ENCODE measurements at places on chromosomes 5 and 9.

GRCh38 chr5:175734016-175734415 is 76.1 kb downstream of the HRH2 start:
- no peak for DNase-seq

DNA sequence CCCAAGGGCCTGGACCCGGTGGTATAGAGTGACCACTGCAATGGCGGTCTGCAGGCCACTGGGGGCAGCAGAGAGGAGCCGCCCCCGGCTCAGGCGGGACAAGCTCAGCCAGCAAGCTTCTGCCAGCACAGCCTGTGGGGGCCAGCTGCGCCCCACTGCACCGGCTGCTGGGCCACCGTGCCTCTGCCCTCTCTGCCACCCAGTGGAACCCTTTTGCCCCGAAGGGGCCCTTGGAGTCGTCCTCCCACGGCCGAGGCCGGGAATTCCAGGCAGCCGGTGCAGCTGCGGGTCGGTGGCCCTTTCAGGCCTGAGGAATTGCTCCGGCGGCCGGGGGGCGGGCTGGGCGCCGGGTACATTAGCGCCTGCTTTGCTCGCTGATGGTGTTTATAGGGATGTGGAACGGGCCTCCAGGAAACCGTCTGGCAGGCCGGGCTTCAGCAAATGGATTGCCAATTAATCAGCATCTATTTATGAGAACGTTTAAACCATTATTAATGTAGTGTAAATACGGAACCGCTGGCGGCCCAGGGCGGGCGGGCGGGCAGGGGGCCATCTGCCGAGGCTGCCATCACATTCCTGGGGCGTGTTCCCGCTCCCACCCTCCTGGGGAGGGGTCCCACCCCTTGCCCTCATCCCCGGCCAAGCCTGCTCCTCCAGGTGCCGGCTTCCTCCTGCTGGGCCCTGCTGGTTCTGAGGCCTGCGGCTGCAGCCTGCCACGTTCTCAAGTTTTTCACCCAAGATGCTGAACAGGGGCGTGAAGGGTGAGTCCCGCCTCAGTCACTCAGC is 127.4 kb downstream of the BARX1 start:
- DNase-seq, result peak; percentile 30

GRCh38 chr5:170599756-170600155 is 95.9 kb downstream of the KCNIP1 start:
- no peak for DNase-seq

DNA sequence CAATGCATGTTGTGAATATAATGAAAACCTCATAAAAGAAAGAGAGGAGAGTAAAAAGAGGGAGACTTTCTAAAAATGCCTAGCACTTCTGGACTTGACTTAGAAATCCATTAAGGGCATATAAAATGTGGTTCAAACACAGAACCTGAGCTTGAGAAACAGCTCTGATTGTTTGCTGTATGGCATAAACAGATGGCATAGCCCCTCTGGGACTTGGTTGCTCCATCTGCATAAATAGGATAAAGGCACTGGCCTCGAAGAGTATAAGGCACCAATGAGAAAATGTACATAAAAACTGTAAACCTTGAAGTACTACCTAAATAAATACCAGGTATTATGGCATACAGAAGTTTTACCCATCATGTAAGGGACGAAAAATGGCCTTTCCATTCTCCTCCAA is 23.8 kb downstream of the MRPS27 start:
- no peak for DNase-seq

DNA sequence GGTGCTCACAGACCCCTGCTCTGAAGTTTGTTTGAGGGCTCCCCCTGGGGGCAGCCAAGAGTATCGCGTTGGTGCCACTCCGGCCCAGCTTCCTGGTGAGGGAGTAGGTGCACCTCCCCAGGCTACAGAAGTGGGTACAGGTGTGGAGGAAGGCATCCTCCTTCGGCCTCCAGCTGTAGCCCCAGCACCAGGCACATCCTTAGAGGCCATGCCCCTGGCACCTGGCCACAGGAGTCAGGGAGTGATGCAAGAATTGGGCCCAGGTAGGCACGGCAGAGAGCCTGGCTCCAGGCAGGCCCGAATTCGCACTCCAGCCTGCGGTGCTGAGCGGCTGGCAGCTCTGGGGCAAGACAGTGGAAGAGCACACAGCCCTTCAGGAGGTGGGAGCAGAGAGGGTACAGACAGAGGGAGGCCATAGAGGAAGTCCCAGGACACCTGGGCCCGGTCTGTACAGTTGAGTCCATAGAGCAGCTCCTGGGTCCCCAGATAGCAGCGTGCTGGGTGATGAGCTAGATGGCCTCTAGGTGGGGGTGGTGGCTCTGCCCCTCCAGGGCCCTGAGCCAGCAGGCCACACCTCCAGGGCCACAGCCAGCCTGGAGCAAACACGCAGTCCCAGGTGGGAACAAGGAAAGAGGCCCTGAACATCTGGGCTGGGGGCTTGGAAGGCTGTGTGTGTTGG is 2.4 kb downstream of the SAPCD2 start:
- peak; percentile 84 for DNase-seq

- DNase-seq, result no peak
Measured at GRCh38 chr9:133526721-133527321, 2.1 kb upstream of the MYMK start.

- DNase-seq, result no peak
Measured at GRCh38 chr5:122967625-122968024, 68.9 kb downstream of the PPIC start.

DNA sequence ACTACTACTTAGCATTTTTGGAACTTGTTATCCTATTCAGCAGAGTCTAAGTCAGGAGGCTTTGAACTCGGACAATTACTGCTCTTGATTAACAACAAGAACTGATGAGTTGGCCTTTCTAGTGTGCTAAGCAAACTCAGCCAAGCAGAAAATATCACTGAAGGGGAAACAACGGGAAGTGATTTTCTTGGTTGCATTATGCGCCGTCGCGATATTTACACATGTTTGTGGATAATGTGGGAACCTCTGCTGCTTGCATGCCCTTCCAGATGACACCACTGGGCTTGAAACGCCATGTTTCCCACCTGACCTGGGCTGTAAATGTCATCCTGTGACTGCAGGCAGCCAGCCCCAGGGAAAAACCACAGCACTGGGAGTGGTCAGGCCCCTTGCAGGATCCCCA is 205.5 kb downstream of the PAX5 start:
- DNase-seq, result no peak

DNA sequence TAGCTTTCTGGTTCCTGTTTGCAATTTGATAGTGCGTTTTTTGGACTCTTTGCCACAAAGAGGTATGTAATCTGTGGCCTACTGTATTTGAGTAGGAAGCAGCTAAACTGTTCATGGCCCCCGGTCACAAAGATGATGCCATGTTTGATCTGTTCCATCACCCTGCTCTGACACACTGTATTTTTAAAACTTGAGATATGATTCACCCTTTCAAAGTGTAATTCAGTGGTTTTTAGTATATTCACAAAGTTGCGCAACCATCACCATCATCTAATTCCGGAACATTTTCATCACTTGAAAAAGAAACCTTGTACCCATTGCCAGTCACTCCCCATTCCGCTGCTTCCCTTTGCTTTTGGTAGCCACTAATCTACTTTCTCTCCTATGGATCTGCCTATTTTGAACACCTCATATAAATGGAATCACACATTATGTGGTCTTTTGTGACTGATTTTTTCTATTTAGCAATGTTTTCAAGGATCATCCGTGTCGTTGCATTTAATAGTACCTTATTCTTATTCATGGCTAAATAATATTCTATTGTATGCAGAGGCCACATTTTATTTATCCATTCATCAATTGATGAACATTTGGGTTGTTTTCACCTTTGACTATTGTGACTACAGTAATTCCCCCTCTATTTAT is 141.6 kb downstream of the NR3C1 start:
- peak; percentile 7 for DNase-seq

- peak; percentile 31 for DNase-seq
Measured at GRCh38 chr9:2053883-2054845, 39.0 kb downstream of the SMARCA2 start.

GRCh38 chr5:26121338-26121737 is 917.0 kb downstream of the CDH9 start:
- no peak for DNase-seq

DNA sequence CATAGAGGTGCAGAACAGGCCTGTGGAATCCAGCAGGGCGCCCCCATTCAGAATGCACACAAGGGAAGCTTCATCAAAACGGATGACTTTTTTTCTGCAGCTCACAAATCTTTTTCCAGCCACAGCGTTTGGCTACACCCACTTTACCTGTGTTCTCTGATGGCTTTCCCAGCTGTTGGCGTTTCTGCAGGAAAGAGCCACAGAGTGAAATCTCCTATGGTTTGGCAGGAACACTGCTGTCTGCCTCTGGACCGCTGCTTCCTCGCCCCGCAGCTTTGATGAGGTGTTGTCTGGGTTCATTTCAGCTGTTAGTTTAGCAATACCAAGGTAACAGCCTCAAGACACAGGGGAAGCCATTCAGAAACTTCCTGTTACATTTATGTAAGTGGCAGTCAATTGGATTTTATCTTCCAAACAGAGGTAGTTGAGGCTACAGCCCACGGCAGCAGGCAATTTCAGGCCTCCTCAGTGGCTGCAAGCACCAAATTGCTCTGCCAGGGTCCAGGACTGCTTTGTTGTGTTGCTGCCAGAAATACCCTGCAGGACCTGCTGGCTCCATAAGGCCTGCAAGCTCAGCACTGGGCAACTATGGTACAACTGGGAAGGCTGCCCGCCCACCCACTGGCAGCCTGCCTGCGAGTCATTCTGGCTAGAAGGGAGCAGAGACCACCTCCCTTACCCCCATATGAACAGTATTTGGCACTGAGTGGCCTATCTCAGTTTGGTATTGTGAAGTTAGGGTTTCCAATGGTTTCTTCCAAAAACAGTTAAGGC is 96.7 kb downstream of the MVB12B start:
- no peak for DNase-seq
